ENCODE measurements at places on chromosomes 12 and 14.

DNA sequence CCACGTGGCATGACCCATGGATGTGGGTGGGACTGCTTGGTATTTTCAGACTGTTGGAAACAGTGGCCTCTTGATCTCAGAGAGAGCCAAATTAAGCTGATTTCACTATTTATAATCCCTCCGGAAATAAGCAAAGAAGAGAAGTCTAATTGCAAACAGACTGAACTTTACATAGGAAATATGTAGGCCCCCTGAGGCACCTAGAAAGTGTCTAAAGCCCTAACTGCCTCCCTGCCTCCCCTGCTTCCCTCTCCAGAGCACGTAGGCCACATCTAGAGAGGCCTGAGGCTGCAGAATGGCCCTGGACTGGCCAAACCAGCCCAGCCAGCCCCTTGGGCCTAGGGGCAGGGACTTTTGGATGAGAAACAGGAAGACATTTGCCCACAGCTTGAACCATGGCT is 123.8 kb downstream of the ZFP36L1 start:
- H3K27ac ChIP-seq, result no peak overlapping the region
- peaks cover 45% of the 10 kb centered on the region for H3K4me1 ChIP-seq
- H3K36me3 ChIP-seq, result no peaks in the 10 kb centered on the region
- H3K27me3 ChIP-seq, result no peaks in the 10 kb centered on the region

DNA sequence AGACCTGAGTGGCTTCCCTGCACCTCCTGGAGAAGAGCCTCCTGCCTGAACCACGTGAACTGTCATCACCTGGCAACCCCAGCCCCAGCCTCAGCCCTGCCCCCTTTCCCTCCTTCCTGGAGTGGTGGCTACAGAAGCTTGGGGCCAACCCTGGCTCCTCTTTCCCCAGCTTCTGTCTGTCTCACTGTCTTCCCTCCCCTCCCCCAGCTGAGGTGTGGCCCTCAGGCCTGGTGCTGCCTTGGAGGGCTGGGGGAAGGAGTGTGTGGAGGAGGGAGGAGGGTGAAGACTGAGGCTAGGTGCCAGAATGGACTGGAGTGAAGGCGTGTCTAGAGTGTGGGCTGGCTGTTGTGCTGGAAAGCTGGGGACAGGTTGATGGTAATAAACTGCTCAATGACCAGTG is 9.7 kb downstream of the NFATC4 start:
- no peak overlapping the region for H3K27ac ChIP-seq
- DNase-seq, result no peak
- no peak overlapping the region for H3K4me3 ChIP-seq
- H3K36me3 ChIP-seq, result peaks cover 12% of the 10 kb centered on the region
- H3K27me3 ChIP-seq, result no peaks in the 10 kb centered on the region
- peaks cover 8% of the 10 kb centered on the region for H3K4me1 ChIP-seq

GRCh38 chr12:109165599-109165998 is 49.2 kb downstream of the ACACB start:
- peaks cover 17% of the 10 kb centered on the region for H3K36me3 ChIP-seq
- H3K27ac ChIP-seq, result no peak overlapping the region
- no peaks in the 10 kb centered on the region for H3K27me3 ChIP-seq
- H3K4me1 ChIP-seq, result no peaks in the 10 kb centered on the region

- no peaks in the 10 kb centered on the region for H3K36me3 ChIP-seq
- no peak overlapping the region for H3K4me3 ChIP-seq
Observed at GRCh38 chr14:94751956-94752355, 18.0 kb downstream of the GSC start.

DNA sequence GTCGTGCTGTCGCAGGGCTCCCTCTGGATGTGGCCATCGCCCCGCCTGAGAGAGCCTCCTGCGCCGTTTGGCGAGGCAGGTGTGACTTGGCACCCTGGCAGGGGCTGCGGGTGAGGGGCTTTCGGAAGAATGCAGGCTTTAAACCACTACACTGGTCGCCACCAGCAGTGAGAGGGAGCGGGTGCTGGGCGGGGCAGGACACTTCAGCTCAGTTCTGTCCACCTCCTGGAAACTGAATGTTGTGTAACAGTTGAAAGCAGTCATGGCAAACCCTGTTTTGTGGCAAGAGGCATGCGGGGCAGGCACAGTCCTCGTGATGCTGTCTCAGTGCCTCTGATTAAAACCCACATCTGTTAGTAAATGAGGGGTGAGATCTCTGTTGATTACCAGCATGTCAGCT is 55.9 kb downstream of the AACS start:
- H3K4me1 ChIP-seq, result no peaks in the 10 kb centered on the region
- H3K4me3 ChIP-seq, result no peak overlapping the region
- no peaks in the 10 kb centered on the region for H3K27me3 ChIP-seq
- peak overlapping the region; percentile 15 for H3K27ac ChIP-seq
- no peaks in the 10 kb centered on the region for H3K36me3 ChIP-seq

DNA sequence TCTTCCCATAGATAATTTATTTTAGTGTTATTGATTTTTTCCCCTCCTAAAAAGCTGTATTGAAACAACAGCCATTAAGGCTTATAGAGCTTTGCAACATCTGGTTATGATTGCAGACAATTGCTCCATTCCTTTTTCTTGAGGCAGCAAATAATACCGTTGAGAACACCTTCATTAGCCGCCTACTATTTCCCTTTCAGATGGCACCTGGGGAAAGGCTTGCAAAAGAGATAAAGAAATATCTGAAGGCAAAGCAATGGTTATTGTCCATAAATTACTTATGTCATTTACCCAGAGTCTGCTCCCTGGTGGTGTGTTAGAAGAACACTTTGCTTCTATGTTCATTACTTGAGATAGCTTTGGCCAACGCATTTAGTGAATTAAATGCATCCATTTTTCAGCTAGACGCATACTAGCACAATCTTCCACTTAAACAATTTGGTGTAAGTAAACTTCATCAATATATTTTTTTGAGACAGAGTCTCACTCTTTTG is 377.8 kb downstream of the KCNH5 start:
- DNase-seq, result no peak
- H3K27ac ChIP-seq, result no peak overlapping the region
- H3K36me3 ChIP-seq, result no peaks in the 10 kb centered on the region
- H3K27me3 ChIP-seq, result no peaks in the 10 kb centered on the region

DNA sequence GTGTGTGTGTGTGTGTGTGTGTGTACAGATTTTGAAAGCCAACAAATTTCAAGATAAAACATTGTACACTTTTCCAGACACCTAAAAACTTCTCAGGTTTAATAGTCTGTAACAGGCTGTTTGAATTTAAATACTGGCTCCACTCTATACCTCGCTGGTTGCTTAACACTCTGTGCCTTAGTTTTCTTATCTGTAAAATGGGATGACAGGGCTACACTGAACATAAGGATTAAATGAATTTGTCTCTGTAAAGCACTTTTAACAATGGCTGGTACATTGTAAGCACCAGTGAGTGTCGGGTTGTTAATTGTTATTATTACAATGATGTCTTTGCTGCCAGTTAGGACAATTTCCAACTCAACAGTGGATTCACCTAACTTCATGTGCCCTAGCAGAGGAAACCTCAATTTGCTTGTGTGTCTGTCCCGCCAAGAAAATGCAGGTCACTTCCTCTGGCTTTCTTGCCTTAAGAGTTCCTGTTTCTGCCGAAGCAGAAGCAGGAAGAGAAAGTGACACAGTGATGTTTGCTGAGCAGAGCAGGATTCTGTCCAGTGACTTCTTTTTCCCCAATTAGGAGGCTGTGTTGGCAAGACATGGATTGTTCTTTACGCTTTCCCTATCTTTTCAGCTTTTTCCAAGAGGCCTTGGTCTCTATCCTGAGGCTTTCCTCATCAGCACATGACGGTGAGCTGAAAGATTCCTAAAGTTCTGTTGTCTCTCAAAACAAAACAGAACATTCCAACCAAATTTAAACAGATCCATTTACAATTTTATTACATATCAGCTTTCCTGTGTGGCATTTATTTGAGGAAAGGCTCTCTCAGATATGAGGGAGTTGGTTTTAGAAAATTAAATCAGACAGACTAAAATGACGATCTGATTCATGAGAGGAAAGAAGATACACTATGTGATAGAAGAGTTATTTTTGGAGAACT is 154.1 kb upstream of the ATP2B1 start:
- no peak for DNase-seq
- H3K4me3 ChIP-seq, result no peak overlapping the region
- no peaks in the 10 kb centered on the region for H3K4me1 ChIP-seq
- peak overlapping the region; percentile 77 for H3K27ac ChIP-seq
- no peaks in the 10 kb centered on the region for H3K27me3 ChIP-seq

GRCh38 chr14:76480426-76480825 is 104.5 kb downstream of the ESRRB start:
- H3K4me3 ChIP-seq, result no peak overlapping the region
- no peak overlapping the region for H3K27ac ChIP-seq
- no peaks in the 10 kb centered on the region for H3K27me3 ChIP-seq
- H3K4me1 ChIP-seq, result no peaks in the 10 kb centered on the region
- H3K36me3 ChIP-seq, result no peaks in the 10 kb centered on the region

DNA sequence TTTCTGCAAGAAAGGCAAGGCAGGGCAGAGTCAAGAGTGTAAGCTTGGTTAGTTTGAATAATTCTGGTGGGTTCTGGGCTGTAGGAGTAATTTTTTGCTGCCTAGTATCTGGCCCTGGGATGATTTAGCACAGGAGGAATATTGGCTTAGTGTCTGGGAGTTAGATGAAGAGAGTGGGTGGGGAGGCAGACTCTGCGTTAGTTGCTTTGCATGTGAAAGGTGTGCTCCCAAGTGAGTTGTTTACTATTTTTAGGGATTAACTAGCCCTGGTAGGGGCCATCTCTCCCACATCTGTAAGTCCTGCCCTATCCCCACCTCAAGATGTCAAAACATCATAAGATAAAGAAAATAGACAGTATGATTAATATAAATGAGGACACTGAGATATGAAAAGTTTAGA is 249.7 kb downstream of the LRIG3 start:
- no peak overlapping the region for H3K27ac ChIP-seq
- no peaks in the 10 kb centered on the region for H3K27me3 ChIP-seq
- no peaks in the 10 kb centered on the region for H3K36me3 ChIP-seq

DNA sequence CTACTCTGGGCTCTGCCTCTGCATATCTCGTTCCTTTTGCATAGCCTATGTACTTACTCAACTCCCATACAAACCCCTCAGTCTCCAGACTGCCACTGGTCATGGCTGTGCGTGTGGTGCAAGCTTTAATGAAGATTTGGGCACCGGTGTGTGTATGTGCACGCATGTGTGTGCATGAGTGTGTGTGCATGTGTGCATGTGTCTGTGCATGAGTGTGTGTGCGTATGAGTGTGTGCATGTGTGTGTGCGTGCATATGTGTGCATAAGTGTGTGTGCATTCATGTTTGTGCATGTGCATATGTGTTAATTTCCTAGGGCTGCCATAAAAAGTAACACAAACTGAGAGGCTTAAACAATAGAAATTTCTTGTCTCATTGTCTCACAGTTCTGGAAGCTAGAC is 17.1 kb upstream of the TBPL2 start:
- no peaks in the 10 kb centered on the region for H3K27me3 ChIP-seq
- H3K27ac ChIP-seq, result no peak overlapping the region
- DNase-seq, result no peak
- no peak overlapping the region for H3K4me3 ChIP-seq

DNA sequence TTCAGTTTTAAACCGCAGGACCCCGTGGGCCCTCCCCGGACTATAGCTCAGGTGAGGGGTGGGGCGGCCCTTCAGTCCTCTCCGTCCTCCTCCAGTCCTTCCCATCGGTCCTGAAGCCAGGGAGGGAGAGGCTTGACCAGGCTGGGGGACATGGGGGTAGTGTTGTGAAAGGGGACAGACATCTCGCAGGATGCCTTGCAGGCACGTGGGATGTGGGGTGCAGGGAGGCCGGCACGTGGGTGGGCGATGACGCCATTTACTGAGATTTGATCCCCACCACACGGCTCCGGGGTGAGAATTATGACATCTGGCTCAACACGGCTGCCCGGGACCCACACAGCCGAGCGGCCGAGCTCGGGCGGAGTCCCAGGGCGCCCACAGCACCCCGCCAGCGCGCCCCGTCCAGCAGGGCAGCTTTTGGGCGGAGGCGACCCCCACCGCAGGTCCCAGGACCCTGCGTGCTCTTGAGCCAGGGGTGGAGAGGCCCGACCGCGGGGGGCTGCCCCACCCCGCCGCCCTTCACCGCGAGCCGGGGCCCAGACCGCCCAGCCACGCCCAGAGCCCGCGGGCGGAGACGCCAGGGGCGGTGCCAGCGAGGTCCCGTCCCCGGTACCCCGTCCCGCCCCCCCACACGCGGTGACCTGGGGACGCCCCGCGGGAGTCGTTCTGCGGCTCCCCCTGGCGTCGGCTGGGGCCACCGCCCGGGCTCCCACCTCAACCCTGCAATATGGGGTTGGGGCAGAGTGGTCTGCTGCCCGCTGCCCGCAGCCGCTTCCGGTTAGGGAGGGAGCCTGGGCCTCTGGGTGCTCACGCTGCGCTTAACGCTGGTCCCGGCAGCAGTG is 3.3 kb upstream of the EXOC3L4 start:
- H3K27me3 ChIP-seq, result no peaks in the 10 kb centered on the region
- H3K4me3 ChIP-seq, result peak overlapping the region; percentile 57
- H3K4me1 ChIP-seq, result peaks cover 20% of the 10 kb centered on the region
- DNase-seq, result peak; percentile 61
- no peaks in the 10 kb centered on the region for H3K36me3 ChIP-seq
- H3K27ac ChIP-seq, result no peak overlapping the region

- H3K27ac ChIP-seq, result no peak overlapping the region
- no peaks in the 10 kb centered on the region for H3K36me3 ChIP-seq
- no peak for DNase-seq
- no peaks in the 10 kb centered on the region for H3K27me3 ChIP-seq
- H3K4me1 ChIP-seq, result no peaks in the 10 kb centered on the region
- H3K4me3 ChIP-seq, result no peak overlapping the region
Observed at GRCh38 chr14:29892327-29892726, 35.3 kb downstream of the PRKD1 start.

DNA sequence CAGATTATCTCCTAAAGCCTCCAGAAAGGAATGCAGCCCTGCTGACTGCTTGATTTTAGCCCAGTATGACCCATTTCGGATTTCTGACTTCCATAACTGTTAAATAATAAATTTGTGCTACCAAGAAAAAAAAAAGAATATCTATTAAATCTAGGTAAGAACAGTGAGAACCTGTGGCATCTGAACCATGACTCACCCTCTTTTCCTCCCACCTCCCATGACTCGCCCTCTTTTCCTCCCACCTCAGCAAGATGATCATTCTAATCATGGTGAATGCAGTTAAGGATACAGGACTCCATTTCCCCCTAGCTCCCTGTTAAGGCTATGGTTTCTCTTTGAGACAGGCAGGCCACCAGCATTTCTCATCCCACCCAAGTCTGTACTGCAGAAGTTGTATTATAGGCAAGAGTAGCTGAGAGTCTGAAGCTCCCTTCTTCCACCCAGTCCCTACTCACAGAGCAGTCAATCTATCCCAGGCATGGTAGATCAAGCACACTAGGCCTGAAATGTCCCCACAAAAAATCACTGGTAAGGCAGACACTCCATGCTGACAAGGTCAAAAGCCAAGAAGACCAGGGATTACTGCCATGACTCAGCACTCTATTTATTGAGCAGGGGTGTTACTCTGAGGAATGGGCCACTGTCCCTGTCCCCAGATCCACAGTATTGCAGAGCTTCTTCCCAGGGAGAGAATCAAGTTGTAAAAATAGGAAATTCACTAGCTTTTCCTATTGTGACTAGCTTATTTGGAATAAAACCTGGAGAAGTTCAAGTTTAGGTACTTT is 188.9 kb downstream of the ADAMTS20 start:
- no peak for DNase-seq
- no peak overlapping the region for H3K4me3 ChIP-seq
- H3K36me3 ChIP-seq, result no peaks in the 10 kb centered on the region
- H3K27me3 ChIP-seq, result no peaks in the 10 kb centered on the region
- no peak overlapping the region for H3K27ac ChIP-seq
- H3K4me1 ChIP-seq, result no peaks in the 10 kb centered on the region

- no peaks in the 10 kb centered on the region for H3K27me3 ChIP-seq
- no peaks in the 10 kb centered on the region for H3K36me3 ChIP-seq
- no peak for DNase-seq
- H3K4me1 ChIP-seq, result no peaks in the 10 kb centered on the region
Observed at GRCh38 chr14:94025720-94026119, 420 bp upstream of the OTUB2 start.

GRCh38 chr14:59093902-59094301 is 94.6 kb upstream of the DAAM1 start:
- no peaks in the 10 kb centered on the region for H3K36me3 ChIP-seq
- no peaks in the 10 kb centered on the region for H3K4me1 ChIP-seq
- no peak overlapping the region for H3K27ac ChIP-seq
- no peaks in the 10 kb centered on the region for H3K27me3 ChIP-seq
- no peak overlapping the region for H3K4me3 ChIP-seq
